ENCODE measurements at places on chromosomes 7 and 10.

- DNase-seq = no peak
Observed at GRCh38 chr7:47233996-47234395, 347.9 kb downstream of the TNS3 start.

GRCh38 chr10:22436526-22436892 lies 91.2 kb downstream of the SPAG6 start:
- DNase-seq = no peak

GRCh38 chr10:1488970-1489548 lies 248.3 kb downstream of the ADARB2 start:
- DNase-seq = no peak

DNA sequence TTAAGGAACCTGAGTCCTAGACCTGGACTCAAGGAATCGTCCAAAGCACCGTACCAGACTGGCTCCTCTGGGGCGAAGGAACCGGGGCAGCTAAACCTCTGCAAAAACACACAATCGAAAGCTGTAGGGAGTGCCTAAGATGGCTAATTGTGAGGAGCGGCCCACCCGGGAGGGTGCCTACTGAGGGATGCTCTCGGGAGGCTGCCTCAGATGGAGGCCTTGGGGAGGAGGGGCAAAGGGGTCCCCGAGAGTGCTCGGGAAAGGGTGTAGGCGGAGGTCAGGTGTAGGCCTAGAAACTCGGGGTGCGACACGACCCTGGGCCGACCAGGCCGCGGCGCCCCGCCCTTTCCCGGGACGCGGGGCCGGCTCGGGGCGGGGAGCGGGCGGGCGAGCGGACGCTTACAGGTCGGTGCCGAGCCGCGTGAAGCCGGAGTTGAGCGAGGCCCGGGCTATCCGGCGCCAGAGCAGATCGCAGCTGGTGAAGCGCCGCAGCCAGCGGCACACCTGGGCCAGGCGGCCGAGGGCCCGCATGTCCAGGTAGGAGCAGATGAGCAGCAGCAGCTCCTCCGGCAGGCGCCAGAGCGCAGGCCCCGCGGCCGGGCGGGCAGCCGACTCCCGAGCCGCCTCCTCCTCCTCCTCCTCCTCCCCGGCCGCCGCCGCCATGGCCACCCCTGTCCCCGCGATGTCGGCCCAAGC lies 844 bp downstream of the FBXW4 start:
- DNase-seq = peak; percentile 85

DNA sequence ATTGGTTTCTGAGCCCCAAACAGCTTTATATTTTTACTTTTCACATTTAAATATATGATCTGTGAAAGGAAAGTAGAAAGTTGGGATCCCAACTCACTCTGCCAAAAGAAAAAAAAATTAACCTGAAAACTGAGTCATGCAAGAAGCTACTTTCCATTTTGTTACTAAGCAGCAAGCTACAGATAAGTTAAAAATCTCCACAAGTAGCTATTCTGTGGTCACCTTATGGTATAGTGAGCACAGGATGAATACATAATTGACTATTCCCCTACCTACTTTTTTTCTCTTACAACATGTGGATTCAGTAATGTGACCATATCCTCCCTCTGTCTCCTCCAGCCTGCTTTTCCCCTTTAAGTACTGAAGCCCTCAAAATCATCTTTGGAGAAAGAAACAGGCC lies 30.3 kb upstream of the CREB3L2 start:
- DNase-seq = no peak

DNA sequence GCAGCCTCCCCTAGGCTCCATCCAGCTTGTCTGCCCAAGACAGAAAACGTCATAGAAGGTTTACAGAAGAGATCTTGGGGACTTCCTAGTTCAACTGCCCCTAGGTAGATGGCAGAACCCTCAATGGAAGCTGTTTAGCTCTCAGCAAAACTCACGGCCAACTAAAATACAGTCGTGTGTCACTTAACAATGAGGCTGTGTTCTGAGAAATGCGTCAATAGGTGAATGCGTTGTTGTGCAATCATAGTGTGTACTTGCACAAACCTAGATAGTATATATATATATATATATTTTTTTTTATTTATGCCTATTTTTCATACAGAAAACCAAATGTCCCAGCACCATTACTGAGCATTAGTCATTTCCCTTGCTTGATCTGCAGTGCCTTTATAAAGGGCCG lies 100.4 kb upstream of the SH2B2 start:
- DNase-seq = no peak

DNA sequence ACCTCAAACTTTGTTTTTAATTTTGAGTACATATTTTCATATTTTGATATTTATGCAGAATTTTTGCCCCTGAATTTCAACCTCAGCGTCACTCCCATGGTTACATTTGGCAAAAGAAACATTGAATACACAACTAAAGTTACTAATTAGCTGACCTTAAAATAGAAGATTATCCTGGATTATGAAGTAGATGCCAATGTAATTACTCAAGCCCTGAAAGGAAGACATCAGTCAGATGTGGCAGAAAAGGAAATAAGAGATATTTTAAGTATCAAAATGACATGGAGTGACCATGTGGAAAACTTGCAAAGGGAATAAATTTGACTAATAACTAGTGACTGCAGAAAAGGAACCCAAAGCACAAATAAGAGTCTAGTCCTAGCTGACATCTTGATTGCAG lies 701.3 kb upstream of the KCND2 start:
- DNase-seq = no peak

DNA sequence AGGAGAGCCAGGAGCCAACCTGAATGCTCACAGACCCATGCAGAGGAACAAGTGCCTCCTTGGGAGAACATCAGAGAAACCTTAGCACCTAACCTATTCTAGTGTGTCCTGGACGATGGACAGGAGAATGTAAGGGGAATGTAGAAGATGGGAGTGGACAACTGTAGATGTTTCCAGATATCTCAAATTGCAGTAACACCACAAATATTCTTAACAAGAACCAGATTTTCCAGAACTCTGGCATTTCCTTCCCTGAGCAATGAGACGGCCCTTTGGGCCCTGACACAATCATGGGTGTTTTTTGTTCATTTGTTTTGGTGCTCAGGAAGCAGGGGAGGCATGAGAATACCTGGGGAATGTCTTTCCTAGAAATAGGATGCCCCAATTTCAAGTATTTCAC lies 196.1 kb upstream of the PRSS1 start:
- DNase-seq = no peak

DNA sequence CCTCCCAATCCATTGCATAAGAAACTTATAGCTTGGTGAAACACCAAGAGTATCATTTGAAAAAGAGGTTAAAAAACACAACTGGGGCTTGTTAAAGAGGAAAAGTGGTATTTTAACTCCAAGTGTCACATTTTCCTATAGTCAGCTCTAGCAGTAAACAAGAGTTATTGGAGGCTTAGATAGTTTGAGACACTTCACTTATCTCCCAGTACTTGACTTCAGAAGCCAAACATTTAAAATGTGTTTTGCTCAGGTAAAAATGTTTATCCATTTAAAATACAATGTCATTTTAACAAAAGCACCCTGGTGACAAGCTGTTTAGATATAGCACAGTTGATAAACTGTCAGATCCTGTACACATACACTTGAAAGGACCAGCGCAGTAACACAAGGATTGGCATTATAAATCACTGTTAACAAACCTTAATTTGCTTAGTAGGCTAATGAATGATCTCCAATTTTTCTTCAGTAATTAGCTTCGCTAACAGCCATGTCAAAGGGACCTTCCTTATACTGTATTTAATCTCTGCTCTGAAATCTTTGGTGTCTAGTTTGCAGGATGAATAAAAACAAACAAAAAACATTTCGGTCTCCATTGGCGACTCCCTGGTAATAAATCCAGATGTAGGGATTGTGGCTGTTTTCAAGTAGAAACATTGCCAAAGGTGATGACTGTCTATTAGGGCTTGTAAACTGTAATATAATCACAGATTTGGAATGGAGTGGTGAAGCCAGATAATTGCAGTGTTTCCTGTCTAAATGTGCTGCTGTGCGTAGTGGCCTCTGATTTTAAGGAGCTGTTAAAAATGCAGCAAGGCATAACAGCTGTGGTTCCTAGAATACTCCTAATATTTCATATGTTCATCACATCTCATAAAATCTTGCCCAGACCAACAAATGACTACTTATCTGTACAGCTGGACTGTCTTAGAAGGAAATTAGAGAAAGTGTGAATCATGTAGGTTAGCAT lies 545.1 kb downstream of the AUTS2 start:
- DNase-seq = peak; percentile 86

GRCh38 chr10:76643511-76643911 lies 994.1 kb downstream of the KCNMA1 start:
- DNase-seq = no peak

DNA sequence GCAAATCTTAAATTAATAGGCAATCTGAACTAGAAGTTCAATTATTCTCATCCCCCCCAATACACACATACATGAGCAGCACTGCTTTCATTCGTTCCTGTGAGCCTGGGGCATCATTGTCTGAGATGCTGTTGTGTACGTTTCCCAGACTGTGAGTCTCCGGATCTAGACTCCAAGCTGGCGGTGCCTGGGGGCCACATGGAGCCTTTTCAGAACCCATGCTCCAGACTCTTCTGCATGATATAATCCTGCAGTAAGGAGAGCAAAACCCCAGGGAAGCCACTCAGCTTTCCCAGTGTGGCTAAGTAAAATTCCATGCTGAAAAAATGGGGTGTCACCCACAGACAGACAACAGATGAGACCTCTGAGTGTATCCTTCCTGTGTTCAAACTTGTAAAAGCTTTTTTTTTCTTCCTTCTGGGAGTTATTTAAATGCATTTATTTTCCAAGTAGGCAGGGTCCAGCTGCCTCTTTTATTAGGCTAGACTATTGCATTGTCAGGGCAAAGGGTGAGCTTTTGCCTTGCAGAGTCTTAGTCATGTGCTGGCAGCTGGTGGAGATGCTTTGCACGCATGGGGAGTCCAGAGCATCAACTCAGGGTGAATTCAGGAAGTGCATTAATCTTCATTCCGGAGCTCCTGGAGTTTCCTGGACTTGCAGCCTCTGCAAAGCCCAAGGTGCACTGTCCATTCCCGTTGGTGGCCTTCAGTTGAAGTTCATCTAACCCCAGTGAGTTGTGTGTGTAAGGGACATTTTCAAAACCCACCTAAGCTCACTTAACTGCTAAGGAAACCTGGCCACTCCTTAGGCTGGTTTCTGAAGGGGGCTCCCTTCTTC lies 185.7 kb upstream of the ADO start:
- DNase-seq = no peak

GRCh38 chr7:157493776-157494175 lies 157.0 kb downstream of the DNAJB6 start:
- no peak for DNase-seq

- no peak for DNase-seq
Observed at GRCh38 chr10:106537866-106538265, 626.6 kb downstream of the SORCS1 start.

- DNase-seq = peak; percentile 80
Observed at GRCh38 chr10:26235761-26236160, 19.2 kb downstream of the GAD2 start.

DNA sequence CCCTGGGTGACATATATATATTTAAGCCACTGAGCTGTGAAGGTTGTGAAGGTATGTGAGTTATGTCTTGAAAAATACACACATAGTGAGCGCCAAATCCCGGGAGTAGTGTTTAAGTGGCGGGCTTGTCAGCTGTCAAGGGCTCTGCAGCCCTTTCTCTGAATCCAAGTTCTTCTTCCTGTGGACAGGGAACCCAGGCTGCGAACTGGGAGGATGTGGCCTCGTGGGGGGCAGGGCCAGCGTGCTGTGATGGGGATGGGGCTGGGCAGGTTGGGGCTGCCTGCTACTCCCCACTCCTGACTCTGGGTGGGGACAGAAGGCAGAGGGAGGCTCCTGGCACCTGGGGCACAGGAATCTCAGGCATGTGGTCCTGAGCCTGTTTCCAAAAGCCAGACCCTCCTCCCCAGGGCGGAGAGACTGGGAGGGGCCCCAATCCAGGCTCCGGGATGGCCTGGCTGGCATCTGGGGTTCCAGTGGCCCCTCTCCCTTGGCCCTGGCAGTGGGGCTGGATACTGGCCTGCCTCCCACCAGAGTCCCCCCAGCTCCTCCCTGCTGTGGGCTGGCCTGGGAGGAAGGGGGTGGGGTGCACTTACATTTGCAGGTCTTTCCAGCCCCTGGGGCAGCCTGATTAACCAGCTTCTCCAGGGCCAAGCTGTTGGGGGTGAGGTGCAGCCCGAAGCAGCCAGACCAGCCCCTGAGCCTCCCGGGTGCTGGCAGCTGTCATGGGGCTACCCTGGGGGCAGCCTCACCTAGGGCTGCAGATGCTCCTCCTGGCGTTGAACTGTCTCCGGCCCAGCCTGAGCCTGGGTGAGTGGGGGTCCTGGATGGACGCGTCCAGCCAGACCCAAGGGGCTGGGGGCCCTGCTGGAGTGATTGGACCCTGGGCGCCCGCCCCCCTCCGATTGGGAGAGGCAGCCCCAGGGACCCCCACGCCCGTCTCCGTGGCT lies at the start of gene UPK3B:
TSS of gene UPK3B (plus strand) at position 622 of the 947 bp plus-strand sequence. CDS start at position 723, 101 bp downstream.
- peak; percentile 71 for DNase-seq

DNA sequence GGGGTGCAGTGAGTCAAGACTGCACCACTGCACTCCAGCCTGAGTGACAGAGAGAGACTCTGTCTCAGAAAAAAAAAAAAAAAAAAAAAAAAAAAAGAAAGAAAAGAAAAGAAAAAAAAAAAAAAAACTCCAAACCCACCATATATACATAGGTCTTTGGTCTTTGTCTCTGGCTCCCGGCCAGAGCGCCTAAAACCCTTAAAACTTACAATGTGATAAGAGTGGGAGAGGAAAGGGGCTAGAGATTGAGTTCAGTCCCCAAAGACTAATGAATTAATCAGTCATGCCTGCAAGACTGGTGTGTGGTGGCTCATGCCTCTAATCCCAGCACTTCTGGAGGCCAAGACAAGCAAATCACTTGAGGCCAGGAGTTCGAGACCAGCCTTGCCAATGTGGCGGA lies 6.8 kb upstream of the NFE2L3 start:
- DNase-seq = no peak

- no peak for DNase-seq
Observed at GRCh38 chr10:65845916-65846315, 1079.9 kb upstream of the LRRTM3 start.

- no peak for DNase-seq
Observed at GRCh38 chr7:19119870-19120486, 2.5 kb upstream of the TWIST1 start.

GRCh38 chr7:138257459-138258196 lies 181.4 kb downstream of the AKR1D1 start:
- no peak for DNase-seq

- no peak for DNase-seq
Observed at GRCh38 chr7:151726652-151727578, 150.0 kb downstream of the PRKAG2 start.

Measured in SJCRH30 (cell line).